IMR-90 (cell line): ENCODE measurements at places on chromosomes 1 and 21. TPM values are rescaled to one million over a fixed set of nuclear protein-coding genes. Genes with fewer than 3 reads are reported as not detected.

GRCh38 chr21:35911412-35912191 is 148.7 kb downstream of the SETD4 start:
- DNase-seq: no peak

- DNase-seq: no peak
These were observed 2.8 kb upstream of the C1orf162 start for GRCh38 chr1:111471012-111471411.

DNA sequence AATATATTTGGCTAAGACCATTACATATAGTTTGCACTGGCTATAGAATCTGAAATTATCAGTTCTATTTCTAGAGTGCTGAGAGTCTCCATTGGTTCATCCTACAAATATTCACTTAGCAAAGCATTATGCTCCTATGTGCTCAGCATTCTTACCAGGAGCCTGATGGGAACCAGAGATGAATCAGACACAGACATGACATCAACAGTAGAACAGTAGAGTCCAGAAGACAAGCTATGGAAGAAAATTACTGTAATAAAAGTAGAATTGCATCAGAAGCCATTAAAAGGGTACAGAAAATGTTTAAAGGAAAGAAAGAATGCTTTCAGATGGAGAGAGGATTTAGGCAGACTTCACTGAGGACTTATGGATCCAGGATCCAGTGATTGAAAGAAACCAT is 271.7 kb upstream of the SNX7 start:
- DNase-seq: peak; percentile 95

- DNase-seq: peak; percentile 29
These were observed 129.2 kb downstream of the ROR1 start for GRCh38 chr1:63902844-63903589.

DNA sequence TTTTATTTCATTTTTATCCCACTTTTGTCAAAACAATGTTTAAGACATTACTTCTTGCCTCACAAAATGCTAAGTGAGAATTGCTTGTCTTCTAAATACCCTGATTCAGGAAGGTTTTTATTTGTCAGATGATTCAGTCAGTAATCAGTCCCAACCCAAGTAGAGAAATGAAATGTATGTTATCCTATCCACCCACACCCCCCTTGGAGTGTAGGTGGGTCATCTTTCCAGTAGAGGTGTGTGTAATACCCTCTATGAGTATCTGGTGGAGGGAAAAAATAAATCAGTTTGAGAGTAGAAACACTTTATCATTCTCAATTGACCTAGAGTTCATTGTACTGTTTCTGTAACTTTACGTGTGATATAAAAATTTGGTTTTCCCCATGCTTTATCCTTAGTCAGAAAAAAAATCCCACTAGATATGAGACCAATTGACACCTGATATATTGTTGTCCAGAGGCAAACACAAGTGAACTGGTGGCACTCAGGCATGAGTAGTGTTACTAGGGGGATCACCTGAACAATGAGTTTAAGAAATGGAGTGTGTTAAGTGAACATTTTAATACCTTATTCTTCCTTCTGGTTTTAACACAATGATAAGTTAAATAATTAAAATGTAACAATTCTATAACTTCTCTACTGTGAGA is 153.8 kb upstream of the C1orf105 start:
- DNase-seq: no peak

- DNase-seq: peak; percentile 99
These were observed 105.9 kb upstream of the SLC45A1 start for GRCh38 chr1:8211883-8212579.

- DNase-seq: no peak
These were observed 59.7 kb downstream of the ERICH3 start for GRCh38 chr1:74613894-74614293.

GRCh38 chr1:186498695-186499389 is 37.9 kb upstream of the PDC start:
- peak; percentile 57 for DNase-seq

DNA sequence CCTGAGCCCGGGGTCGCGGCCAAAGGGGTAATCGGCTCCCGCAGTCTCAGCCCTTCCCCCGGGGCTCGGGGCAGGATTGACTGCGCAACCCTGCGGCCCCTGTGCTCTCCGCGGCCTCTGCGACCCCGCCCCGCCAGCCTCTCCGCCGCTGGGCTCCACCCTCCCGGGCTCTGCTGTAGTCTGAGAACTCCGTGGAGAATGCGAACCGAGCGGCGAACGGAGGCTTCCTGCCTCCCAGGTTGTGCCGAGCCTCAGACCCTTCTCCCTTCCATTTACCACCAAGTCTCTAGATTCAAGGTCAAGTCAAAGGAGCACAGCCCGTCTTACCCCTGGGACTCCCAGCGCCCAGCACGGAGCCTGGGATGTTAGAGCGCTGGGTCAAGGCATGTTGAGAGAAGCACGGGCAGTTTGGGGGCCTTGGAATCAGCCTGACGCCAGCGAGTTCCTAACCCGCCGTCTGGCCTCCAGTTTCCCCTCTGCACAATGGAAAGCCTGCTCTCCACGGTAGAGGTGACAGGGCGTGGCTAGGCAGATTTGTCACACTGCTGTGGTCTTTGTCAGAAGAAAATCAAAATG is 3.0 kb downstream of the ATP2B4 start:
- DNase-seq: peak; percentile 52

GRCh38 chr1:44786138-44786840 is 1.7 kb downstream of the BEST4 start:
- DNase-seq: peak; percentile 59

- no peak for DNase-seq
These were observed 48.5 kb downstream of the BACE2 start for GRCh38 chr21:41216486-41216885.

GRCh38 chr1:116470671-116471070 is 97.6 kb downstream of the ATP1A1 start:
- no peak for DNase-seq

DNA sequence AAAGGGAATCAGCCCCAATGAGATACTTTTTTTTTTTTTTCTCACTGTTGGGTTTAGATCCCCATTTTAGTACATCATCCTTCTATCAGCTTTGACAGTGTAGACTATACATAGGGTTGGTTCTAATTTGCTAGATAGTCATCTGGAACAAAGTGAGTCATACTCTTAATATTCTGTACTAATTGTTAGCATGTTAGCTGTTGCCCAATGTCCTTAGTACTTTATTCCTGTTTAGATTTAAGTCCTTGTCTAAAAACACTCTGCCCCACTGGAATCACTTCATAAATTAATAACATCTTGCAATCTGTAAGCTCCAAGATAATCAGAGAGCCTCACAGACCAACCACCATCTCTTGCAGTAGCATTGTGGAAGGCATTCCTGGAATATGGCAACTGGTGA is 209.8 kb upstream of the KIAA0040 start:
- no peak for DNase-seq

DNA sequence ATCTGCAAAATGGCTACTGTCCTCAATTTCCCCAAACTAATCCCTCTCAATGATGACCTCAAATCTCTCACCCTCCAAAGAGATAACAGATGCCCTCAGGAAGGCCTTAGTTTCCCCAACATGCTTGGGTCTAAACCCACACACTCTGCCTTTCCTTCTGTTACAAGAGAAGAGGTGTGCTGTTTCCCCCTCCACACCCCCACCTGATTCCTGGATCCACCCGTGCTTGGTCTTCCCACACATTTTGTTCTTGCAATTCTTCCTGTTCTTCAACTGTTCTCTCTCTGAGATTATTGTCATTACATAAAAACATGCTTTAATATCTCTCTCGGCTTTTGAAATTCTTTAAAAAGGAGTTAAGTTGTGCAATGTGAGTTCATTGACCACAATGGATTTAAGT is 5.7 kb upstream of the CBR3 start:
- no peak for DNase-seq

GRCh38 chr1:98405581-98406074 is 255.9 kb upstream of the SNX7 start:
- no peak for DNase-seq

DNA sequence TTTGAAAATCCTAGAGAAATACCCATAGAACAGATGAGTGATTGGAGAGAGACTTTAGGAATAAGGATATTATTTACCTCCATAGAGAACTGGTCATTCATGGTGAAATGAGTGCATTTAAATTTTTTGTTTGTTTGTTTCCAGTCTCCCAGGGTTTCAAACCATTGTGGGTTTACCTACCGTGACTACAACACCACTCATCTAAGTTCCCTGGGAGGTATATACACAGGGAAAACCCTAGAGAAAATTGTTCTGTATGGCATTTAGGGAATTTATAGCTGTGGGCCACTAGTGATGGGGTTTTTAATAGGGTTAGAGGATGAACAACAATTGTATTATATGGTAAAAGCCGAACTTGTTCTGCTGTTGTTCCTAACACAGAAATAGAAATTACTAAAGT is 109.2 kb downstream of the USP25 start:
- DNase-seq: no peak

GRCh38 chr1:109631513-109632505 is 12.2 kb downstream of the AMPD2 start:
- no peak for DNase-seq

DNA sequence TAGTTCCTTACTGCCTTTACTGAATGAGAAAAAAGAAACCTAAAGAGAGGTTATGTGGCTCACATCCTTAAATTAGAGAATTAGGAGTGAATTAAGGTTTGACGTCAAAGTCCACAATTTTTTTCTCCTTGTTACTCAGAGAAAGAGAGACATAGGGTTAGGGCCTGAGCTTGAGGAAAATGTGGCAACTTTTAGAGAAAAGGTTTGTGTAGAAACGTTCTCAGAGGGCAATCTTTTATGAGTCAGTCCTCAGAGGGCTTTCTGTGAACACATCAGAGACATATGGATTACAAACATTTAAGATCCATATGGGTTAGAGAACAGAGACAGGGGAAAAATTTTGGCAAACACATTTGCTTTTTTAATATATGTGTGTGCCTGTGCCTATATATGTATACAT is 242.8 kb downstream of the TGFB2 start:
- no peak for DNase-seq

DNA sequence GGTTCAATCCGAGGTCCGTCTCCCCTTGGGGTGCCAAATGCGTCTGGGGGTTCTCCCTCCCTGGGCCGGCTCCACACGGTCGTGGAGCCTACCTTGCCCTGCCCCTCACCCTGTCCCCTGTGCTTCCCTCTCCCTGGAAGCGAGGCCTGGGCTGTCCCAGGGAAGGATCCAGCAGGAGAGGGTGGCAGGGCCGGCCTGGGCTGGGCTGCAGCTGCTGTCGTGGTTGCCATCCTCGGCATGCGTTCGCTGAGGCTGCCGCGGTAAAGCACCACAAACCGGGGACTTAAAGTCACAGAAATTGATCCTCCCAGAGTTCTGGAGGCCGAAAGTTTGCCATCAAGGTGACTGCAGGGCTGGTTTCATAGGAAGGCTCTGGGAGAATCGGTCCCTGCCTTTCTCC is 123.0 kb upstream of the TMPRSS2 start:
- no peak for DNase-seq

DNA sequence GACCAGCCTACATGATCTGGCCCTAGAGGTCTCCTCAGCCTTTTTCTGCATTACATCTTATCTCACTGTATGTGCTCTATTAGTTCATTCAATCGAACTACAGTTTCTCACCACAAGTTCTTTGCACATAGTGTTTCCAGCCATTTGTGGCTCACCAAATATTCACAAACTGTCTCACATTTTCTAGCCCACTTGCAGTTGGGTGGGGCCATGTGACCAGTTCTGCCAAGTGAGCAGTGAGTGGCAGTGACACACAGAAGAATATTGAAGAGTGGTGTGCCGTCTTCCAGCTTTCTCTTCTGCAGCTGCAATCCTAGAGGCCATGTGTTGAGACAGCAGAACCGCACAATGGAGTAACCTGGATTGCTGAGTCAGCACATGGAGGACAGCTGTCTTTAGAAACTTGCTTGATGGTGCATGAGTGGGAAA is 103.2 kb upstream of the ZNF644 start:
- DNase-seq: no peak

GRCh38 chr1:151364996-151365395 is 7.5 kb downstream of the SELENBP1 start:
- no peak for DNase-seq

- DNase-seq: no peak
These were observed 129.7 kb upstream of the FAM72C start for GRCh38 chr1:144101397-144102045.

DNA sequence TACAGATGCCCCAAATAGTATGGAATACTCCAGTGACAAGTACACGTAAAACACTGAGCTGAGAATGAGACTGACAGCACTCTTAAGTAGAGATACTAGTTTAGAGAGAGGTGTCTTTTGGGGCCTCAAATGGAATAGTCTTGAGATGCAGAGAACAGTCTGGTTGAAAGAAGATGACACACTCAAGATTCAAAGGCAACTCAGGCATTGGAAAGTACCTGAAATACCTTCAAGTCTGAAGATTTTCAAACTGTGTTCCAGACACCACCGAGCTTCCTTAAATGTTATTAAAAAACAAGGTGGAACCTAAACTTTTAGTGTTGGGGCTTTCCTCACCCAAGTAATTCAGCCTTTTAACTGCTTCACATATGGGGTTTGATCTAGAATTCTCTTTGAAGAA is 437.7 kb downstream of the OMA1 start:
- DNase-seq: no peak

- DNase-seq: no peak
These were observed 23.2 kb downstream of the INSL5 start for GRCh38 chr1:66777831-66778230.

DNA sequence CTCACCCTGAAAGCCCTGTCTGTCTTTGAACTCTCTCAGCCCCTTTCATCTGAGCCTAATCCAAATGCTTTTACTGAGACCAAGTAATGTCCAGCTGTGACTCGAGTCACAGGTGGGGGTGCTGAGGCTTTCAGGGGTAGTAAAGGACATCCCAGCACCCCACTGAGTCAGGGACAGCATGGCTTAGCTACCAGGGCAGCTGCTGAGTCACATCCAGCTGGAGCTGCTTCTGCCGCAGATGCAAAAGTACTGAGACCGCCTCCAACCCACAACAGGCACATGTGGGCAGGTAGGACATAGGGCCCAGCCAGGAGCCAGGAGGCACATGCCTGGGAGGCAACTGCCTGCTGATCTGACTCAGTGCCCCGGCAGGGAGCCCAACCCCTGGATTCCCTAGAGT is 6.7 kb upstream of the VSIG8 start:
- peak; percentile 86 for DNase-seq

DNA sequence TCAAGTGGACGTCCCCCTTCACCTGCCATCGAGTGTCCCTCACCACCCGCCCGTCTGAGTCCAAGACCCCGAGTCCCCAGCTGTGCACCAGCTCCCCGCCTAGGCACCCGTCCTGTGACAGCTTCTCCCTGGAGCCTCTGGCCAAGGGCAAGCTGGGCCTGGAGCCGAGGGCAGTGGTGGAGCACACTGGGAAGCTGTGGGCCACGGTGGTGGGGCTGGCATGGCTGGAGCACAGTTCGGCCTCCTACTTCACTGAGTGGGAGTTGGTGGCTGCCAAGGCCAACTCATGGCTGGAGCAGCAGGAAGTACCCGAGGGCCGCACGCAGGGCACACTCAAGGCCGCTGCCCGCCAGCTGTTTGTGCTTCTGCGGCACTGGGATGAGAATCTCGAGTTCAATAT is 63.2 kb downstream of the VWA5B1 start:
- no peak for DNase-seq

Gene TMEM82
- not detected in 2 replicates for total RNA-seq

Gene CAMTA1
- 35.5 and 65.3 TPM in 2 replicates for total RNA-seq

Gene SPRR3
- total RNA-seq: not detected in 2 replicates

Gene OLFM3
- total RNA-seq: not detected in 2 replicates

Gene KIF14
- 4.7 and 10.8 TPM in 2 replicates for total RNA-seq

Gene TFF2
- total RNA-seq: not detected in 2 replicates

Gene DNM3
- total RNA-seq: 0.36 and 0.83 TPM in 2 replicates

Gene MAGOH
- 3.8 and 26.4 TPM in 2 replicates for total RNA-seq

Gene POLR3GL
- 7.9 and 10.3 TPM in 2 replicates for total RNA-seq

Gene FBXO2
- total RNA-seq: 0.36 and 0.56 TPM in 2 replicates

Gene ADIPOR1
- 83.9 and 92.5 TPM in 2 replicates for total RNA-seq

Gene PGLYRP4
- total RNA-seq: not detected in 2 replicates

Gene FAM72C
- 0.72 and 0.83 TPM in 2 replicates for total RNA-seq

Gene TRPM2
- not detected in 2 replicates for total RNA-seq

Gene LRRC7
- total RNA-seq: under 0.01 TPM in 2 replicates

Gene PPFIA4
- 3.6 and 5.4 TPM in 2 replicates for total RNA-seq

Gene SLC25A33
- total RNA-seq: 3.0 and 3.6 TPM in 2 replicates

Gene MYBPHL
- not detected in 2 replicates for total RNA-seq
